Stimulated activated CD4-positive, alpha-beta T cell treated with anti-CD3 and anti-CD28 coated beads, Interleukin-2, amount 100 ng/mL, for 48 hours (primary cell): ENCODE measurements at places on chromosomes 6 and 20.
A peak's percentile ranks its signal among the peaks of the same experiment; 100 is the strongest.

GRCh38 chr6:99177736-99178135 lies 171.7 kb downstream of the FAXC start:
- DNase-seq, result no peak

DNA sequence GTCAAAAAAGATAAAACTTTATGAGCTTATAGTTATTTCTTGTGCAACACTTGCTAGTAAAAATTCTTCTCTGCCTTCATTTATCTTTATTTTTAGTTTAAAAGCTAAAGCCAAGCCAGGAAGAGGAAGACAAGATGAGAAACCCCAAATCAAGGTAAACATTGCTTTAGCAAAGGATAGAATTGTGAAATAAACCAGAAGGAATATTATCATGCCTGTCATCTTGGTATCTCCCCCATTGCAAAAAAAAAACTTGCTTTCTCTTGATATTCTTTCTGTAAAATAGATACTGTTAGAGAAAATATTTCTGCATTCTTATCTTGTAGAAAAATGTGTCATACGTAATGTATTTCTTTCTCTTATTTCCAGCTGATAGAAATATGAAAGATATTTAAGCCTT lies 432.8 kb downstream of the GJA1 start:
- no peak for DNase-seq

GRCh38 chr6:39342692-39343395 lies 20.3 kb upstream of the KCNK16 start:
- no peak for DNase-seq

GRCh38 chr20:38286586-38287531 lies 17.1 kb upstream of the BPI start:
- DNase-seq, result no peak

DNA sequence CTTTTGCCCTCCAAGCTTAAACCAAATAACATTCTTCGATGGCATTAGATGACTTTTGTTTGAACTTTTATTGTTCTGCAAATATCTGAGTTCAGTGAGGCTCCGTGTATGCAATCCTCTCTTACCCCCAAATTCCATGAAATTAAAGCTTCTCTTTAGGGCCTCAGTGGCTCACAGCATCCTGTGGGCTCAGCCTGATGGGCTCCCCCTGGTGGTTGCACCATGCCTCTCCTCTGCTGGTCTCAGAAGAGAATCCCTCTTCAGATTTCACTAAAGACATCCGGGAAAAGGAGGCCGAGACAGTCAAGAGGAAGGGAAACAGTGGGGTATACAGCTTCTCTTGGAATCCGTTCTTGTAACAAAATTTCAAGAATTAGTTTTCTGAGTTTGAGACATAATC lies 331.6 kb upstream of the NT5E start:
- no peak for DNase-seq

GRCh38 chr6:12068899-12069557 lies 56.9 kb downstream of the HIVEP1 start:
- DNase-seq, result no peak

- no peak for DNase-seq
Measured at GRCh38 chr20:7660165-7660564, 280.1 kb downstream of the HAO1 start.

- peak; percentile 41 for DNase-seq
Measured at GRCh38 chr6:32154514-32155161, 697 bp downstream of the PPT2 start.

- peak; percentile 19 for DNase-seq
Measured at GRCh38 chr6:138403324-138403800, 661 bp upstream of the HEBP2 start.

DNA sequence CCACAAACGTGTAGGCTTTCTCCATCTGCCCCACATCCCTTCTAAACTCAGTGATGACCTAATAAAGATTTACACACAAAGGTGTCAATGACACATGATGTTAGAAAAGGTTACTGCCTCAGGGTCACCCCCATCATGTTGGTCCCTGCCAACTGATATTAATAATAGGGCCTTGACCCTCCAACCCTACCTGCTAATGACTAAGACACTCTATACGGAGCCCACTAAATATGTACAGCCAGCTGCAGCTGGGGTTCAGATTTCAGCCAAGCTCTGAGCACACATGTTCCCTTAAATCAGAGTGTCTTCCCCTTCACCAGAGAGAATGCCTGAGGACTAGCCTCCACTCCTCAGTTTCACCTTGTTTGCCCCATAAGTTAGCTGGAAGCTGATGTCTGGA lies 67.4 kb upstream of the SNRPB2 start:
- no peak for DNase-seq

DNA sequence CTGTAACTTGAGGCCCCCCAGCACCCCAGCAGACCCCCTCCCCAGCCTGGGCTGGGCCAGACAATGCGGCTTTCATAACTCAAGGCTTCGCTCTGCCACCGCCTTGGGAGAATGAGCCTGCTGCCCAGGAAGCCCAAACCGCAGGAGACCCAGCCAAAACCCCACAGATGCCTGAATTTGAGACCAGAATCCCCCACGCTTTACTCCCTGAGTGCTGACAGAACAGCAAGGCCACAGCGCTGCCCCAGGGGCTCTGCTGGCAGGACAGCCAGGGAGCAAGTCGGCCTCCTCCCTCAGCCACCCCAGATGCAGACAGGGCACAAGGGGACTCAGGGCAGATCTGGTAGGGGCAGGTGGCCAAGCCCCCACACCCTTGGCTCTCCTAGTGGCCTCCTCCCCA lies 2.2 kb downstream of the MDFI start:
- no peak for DNase-seq

GRCh38 chr6:137040393-137040792 lies 4.4 kb downstream of the IL20RA start:
- no peak for DNase-seq

DNA sequence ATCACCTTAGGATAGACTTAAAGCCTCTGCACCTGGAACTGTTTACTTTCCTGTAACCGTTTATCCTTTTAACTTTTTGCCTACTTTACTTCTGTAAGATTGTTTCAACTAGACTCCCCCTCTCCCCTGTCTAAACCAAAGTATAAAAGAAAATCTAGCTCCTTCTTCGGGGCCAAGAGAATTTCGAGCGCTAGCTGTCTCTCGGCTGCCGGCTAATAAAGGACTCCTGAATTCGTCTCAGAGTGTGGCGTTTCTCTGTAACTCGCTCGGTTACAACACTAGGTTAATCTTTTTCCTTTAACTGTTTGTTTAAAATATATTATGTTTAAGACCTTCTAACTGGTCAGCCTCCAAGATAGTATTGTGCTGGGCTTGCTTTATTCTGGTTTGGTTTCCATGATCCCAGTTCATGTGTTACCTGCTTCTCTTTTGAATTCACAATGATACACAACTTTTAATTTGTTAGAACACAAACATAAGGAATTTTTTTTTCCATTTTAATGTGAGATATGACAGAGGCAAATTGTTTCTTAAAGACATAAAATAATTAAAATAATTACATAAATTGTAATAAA lies 8.7 kb upstream of the NQO2 start:
- no peak for DNase-seq

DNA sequence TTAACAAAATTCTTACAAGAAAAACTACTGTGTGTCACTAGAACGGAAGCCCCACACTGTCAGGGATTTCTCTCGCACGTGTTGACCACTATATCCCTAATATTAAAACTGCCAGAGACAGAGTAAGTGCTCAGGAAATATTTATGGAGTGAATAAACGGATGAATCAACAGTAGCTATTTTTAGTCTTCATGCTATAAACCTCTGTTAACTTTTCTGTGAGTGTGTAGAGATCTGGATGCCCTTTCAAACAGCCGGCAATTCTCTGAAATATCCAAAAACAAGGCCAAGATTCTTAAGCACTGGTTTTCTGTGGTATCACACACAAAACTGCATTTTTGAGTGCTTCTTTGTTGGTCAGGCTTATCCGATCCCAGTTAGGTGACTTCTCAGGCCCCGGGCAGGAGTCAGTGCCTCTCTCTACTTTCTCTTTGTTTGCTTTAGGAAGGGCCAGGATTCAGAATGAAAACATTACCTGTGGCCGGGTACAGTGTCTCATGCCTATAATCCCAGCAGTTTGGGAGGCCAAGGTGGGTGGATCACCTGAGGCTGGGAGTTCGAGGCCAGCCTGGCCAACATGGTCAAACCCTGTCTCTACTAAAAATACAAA lies 15.7 kb downstream of the ATP9A start:
- no peak for DNase-seq

DNA sequence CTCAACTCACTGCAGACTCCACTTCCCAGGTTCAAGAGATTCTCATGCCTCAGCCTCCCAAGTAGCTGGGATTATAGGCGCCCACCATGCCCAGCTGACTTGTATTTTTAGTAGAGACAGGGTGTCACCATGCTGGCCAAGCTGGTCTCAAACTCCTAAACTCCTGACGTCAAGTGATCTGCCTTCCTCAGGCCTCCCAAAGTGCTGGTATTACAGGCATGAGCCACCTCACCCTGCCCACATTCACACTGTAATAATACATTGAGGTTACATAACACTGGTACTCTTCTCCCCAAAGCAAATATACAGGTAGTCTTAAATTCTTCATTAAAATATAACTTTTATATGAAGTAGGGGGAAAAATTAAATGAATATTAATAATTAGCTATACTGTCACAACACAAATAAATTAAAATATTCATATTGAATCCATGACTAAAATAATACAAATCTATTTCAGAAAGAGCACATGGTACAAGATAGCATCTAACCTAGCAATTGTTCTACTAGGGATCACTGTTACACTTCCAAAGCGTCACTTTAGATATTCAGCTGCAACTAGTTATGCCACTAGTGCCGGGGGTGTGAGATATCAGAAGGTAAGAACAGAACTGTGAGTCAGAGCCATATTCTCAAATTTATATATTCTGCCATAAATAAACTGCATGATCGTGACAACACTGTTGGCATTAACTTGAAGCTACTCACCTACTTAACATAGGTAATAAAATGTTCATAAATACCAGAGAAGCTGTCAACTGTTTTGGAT lies 169.1 kb upstream of the SHLD1 start:
- DNase-seq, result no peak

GRCh38 chr6:11890849-11891248 lies 112.2 kb upstream of the ADTRP start:
- DNase-seq, result no peak

DNA sequence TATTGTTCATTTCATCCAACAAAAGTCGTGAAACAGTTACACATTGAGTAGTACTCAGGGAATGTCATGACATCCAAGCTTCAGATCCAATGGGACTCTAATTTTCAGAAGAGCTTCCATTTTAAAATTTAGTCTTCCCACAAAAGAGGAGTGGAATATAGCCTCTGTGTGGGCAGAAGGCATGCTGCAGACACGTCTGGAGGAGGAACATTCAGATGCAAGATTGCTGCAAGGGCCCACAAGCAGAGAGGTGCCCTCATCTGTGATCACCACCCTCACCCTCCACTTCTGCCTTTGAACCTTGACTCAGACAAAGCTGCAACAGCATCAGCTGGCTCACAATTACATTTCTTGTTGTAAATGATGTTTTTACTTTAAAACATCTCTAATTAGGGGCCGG lies 29.9 kb downstream of the NRN1 start:
- no peak for DNase-seq

DNA sequence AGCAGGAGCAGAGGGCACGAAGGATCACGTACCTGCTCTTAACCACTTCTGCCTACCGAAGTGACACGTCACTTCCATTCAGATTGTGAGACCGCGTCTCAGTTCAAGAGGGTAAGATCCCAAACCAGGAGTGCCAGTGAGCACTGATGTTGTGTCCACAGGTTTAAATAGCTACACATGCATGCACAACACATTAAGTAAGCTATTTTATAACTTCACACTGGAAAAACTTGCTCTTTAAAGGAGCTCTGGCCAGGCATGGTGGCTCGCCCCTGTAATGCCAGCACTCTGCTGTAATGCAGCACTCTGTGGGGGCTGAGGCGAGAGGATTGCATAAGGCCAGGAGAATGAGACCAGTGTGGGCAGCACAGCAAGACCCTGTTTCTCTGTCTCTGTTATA lies 21.1 kb downstream of the ABHD12 start:
- no peak for DNase-seq

GRCh38 chr6:158631678-158632537 lies 12.6 kb downstream of the DYNLT1 start:
- DNase-seq, result no peak

DNA sequence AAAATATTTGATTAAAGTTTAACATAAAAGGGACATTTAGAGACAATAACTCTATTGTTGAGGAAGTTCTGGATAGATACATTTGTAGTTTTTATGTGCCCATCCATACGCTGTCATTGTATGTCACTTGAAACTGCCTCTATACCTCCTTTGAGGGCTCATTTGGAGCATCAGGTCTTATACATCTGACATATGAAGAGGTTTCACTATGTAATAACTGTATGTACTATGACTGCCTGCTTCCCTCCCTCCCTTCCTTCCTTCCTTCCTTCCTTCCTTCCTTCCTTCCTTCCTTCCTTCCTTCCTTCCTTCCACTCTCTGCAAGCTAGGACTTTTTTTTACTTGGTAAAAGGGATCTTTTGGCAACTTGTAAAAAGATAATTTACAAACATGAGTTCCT lies 657.5 kb downstream of the GRIK2 start:
- no peak for DNase-seq

DNA sequence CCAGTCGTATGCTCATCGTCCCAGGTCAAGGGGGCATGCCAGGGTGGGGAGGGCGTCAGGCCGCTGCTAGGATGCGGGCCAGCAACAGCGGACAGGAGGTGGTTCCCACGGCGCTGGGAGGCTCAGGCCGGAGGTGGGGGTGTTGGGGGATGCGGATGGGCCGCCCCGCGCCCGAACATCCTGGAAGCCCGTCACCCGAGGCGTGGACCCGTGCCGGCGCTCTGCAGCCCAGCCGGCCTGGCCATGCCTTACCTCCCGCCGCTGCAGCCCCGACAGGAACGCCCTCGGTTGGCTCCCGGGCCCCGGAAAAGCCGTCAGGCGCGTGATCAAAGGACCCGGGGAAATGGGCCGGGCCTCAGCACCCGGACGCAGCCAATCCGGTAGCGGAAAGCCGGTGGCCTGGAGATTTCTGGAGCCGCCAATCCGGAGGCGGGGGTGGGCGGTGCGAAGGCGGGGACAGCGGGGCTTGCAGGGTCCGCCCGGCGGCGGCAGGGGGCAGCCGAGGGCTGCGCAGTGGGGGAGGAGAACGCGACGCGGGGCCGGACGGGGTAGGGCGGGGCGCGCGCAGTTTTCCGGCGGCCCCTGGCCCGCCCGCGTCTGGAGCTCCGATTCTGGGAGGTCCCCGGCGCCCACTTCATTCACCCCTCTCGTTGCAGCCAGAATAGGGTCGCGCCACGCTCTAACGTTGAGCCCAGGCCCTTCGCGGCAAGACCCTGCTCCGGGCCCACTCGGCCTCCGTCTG lies at the start of gene SMIM29:
TSS of gene SMIM29 (minus strand) at position 280 of the 742 bp plus-strand sequence. CDS start 1,215 bp downstream, outside the sequence.
- DNase-seq, result peak; percentile 99

GRCh38 chr6:150008588-150008987 lies 16.7 kb downstream of the RAET1L start:
- DNase-seq, result no peak

DNA sequence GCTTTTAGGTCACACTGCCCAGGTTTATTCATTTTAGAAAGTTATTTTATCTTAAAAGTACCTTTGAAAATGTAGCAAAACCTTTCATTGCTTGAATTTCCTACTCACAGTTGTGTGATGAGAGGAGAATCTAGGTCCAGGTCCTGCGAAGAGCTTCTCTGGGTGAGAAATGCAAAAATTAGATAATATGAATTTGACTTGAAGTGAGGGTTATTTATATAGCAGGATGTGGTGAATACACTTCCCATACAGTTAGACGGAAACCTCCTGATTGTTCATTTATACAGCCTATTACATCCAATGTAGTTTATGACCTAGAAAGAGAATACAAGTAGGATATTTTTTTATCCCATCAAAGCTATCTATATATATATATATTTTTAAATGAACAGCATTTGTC lies 30.5 kb downstream of the CDKAL1 start:
- no peak for DNase-seq
